Stimulated activated CD8-positive, alpha-beta memory T cell treated with anti-CD3 and anti-CD28 coated beads, Interleukin-4, amount 100 ng/mL, for 1 hour (primary cell): ENCODE measurements at places on chromosomes 4 and X.

DNA sequence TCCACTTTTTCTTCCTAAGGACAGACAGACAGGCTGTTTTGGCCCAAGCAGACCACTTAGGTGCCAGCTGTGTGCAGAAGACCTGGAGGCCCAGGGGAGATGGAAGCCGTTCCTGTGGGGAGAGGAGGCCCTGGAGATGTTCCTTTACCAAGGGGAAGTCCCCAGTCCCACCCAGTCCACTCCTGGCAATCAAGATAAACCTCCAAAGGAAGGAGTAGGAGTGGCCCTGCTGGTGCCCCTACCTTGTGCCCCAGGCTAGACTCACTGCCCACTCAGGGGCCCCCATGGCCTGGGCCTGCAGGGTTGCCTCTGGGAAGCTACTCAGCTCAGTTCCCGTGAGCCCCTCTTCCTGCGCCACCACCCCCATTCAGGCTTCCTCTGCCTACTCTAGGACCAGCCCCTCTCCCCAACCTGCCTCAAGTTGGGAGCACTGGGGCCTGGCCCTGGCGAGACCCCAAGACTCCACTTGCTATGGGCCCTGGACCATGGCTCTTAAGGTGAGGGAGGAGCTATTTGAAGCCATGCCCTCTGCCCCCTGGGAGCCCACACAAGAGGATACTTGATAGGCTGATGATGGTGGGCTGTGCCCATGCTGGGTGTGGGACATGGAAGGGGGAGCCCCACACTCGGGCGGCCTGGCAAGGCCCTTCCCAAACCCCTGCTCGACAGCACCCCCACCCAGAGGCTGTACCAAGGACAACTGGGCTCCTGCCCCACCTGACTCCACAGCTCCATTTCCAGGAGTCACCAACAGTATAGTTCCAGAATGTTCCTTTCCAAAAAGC is 24.8 kb upstream of the RNF4 start:
- DNase-seq: no peak

- no peak for DNase-seq
Measured at GRCh38 chrX:21700967-21701366, 42.8 kb upstream of the KLHL34 start.

GRCh38 chrX:13254076-13254785 is 65.6 kb downstream of the ATXN3L start:
- DNase-seq: no peak

DNA sequence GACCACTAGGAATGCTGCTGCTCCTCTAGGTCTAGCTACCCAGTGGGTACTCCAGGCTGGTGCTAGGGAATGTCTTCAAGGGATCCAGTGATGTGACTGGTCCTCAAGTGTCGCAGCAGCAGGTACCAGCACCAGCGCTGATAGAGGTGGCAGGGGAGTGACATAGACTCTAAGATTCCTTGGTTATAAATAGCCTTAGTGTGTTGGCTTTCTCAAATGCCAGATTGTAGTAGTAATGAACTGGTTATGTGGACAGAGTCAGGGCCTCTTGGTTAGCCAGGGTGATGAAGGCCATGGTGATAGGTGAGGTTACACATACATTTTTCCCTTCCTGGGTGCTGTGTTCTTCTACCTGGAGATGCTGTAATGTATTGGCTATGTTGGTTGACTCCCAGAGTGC is 38.3 kb downstream of the DCLK2 start:
- DNase-seq: no peak

DNA sequence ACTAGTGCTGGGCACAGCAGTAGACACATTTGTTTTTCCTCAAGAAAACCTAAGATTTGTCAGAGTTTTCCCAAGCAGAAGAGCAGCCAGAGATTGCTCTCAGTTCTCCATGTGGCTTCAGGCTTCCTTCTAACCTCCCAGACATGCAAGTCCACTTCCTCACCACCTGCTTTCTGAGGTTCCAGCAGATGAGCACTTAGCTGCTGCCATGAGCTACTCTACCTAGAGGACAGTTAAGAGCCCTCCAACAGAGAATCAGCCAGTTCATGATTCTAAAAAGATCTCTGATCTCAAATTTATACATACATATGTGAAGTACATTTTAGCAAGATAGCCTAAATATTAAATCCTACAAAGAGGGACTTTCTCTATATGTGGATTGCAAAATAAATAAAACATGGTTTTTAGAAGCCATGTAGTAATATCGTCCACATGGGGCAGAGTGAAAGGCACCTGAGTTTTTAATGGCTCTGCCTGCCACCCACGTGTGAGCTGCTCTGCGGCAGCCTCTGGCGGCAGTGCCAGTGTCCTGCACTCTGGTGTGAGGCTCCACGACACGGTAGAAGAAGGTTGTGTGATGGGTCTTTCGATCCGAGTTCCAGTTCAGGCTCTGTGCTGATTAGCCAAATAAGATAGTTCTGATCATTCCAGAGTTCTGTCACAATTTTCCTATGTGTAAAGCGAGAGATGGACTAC is 10.3 kb downstream of the CYP4V2 start:
- peak; percentile 33 for DNase-seq

DNA sequence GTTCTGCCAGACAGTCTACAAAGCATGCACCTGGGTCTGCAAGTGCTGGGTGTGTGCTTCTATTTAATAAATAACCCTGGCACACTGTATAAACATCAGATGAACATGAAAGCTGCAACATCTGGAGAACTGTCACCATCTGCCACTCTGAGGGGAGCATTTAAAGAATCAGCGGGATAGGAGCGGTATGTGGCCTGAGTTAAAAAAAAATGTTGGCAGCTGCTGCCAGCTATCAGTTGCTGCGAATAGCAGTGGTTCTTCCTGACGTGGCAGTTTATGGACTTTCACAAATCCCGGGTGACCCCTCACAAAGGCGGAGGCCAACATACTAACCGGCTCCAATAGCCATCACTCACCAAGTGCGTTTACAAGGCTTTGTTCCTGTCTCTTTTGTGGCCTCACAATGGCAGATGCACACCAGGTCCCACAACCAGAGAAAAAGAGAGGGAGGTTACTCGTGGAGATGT is 95.1 kb downstream of the RASL11B start:
- no peak for DNase-seq

DNA sequence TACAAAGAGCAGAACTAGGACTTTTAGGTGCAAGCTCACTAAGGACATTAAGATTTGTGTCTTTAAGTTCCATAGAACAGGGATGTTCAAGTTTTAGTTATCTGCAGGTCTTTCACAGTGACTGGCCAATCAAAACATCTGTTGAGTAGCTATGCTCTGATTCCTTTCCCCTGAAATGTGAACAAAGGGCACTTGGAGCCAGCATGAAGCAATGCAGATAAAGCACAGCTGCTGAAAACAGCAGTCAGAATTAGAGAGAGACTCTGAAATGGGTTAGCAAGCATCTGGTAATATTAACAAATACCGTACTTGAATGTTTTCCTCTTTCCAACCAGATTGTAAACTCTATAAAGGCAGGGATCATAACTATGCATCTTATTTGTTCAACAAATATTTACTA is 276.9 kb downstream of the RAB28 start:
- no peak for DNase-seq

- DNase-seq: no peak
Measured at GRCh38 chr4:89365375-89365774, 57.8 kb upstream of the GPRIN3 start.

DNA sequence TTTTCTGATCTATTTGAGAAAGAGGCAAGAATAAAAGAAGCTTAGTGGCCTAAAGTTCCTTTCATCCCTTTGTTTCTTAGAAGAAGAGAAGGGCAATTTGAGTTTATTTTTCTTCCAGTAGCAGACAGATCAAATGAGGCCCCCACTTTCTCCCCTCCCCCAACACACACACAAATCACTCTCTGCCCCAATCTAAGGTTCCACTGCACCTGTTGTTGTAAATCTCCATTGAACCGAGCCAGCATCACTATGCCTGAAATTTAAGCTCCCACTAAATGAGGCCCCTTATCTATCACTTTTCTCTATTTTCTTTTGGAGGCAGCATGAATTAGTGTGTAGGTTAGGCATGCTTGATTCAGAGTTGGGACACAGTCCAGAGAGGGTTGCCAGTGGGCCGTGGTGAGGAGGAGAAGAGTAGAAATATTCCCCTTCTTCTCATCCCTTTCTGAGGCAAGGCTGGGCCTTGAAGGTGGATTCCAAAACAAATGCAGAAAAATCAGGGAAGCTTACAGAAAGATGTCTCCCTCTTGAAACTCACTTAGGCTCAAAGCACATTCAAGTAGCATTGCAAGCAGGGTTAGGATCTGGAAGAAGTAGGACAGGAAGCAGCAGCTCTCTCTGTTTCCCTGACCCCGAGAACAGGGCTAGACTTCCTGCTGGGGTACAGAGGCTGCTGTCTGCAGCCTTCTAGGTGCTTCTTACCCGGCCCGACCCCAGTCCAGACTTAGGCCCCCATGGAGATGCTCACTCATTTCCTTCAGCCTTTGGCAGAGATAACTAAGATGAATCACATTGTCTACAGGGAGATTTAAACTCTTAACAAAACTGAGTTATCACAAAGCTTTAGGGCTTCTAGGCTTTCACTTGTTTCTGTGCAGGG is 70.7 kb downstream of the RASL11B start:
- DNase-seq: no peak

DNA sequence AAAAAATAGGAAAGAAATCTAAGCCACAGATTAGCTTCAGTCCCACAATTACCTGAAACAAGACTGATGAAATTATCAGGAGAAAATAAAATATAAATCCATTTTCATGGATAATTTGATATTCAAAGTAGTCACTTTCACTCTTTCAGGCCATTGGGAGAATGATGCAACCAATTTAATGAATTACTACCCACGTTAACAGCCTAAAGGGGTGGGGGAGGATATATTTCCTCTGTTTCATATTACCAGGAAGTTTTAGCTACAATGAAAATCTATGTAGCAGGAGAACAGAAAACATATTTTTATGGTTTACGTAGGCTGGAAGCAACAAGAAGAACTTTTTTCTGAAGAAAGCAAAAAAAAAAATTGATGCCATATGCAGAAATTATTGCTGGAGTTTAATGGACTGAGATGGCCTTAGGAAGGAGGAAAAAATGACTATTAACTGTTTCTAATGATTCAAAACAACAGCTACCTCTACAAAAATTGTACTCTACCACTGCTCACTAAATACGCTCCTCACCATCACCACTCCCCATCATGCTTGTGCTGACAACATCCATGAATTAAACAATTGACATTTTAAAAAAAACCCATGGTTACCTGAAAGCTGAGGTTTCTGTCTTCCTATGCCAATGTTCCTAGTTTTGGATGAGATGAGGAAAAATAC is 100.9 kb downstream of the CXXC4 start:
- DNase-seq: no peak

DNA sequence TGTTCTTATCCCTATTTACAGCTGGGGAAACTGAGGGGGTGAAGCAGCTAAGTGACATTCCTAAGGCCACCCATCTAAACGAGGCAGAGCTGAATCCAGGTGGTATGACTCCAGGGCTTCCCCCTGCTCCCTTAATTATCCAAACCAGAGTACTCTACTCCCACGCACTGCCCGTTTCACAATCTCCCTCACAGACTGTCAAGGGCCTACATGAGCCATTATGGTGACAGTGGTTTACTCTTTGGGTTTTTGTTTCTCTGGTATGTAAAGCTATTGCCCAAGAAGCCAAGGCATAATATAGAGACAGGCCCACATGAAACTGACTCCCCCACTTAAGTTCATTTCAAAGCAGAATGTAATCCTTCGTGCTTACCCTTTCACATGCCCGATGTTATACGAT is 95.1 kb downstream of the NHS start:
- no peak for DNase-seq

- DNase-seq: no peak
Measured at GRCh38 chrX:139949703-139950102, 15.6 kb downstream of the CXorf66 start.

DNA sequence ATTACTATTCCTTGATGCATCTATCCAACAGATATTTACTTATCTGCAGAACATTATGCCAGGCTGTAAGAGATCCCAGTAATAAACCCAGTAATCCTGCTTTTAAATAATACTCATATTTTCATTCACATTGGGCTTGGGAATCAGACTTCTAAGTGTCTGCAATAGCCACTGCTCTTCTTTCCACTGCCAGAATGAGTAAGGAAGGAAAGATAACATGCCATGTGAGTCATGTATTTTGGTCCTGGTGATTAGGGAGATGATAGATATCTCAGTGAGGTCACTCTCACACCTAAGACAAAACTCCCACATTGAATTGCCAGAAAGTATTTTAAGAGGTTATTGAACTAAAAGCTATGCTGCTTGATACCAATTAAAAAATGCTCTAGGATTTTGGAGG is 13.9 kb upstream of the HEPH start:
- DNase-seq: no peak

GRCh38 chr4:41065434-41066006 is 148.8 kb downstream of the APBB2 start:
- DNase-seq: no peak

DNA sequence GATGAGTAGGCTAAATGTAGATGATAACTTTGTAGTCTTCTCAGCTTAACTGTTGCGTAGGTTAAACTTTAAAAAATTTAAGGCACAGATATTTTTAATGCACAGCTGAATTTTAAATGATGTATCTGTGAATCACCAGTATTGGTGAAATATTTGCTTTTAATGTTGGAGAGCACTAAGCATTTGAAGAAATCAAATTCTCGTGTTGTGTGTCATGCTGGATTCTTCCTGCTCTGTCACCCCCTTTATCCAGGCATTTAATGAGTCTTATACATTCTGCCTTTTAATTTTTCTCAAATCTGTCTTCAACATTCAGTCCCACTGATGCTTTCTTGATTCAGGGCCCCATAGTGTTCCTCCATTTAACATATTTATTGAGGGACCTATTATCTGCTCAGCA is 76.7 kb downstream of the SLC4A4 start:
- no peak for DNase-seq

DNA sequence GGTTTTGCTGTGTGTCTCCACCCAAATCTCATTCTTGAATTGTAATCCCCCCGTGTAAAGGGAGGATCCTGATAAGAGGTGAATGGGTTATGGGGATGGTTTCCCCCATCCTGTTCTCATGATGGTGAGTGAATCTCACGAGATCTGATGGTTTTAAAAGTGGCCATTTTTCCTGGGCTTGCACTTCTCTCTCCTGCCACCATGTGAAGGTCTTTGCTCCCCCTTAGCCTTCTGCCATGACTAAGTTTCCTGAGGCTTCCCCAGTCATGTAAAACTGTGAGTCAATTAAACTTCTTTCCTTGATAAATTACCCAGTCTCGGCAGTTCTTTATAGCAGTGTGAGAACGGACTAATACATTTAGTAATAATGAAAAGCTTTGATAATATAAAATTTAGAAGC is 46.9 kb downstream of the ANTXR2 start:
- DNase-seq: no peak

DNA sequence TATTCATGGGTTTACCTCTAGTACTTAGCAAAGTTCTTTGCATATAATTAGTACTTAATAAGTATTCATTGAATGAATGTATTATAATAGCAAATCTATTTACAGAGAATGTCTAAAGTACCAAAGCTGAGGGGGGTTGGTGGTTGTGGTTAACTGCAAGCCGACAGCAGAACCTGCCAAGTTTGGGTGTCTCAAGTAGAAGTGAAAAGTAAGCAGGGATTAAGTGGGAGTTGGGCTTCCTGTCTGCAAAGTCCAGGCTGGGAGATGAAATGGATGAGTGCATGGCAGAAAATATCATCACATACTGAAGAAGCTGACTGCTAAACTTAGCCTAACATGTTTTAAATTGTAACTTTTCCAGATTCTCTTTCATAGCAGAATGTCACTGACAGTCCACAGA is 169.6 kb downstream of the CAMK2D start:
- no peak for DNase-seq
